Stimulated activated CD4-positive, alpha-beta T cell treated with anti-CD3 and anti-CD28 coated beads, Interleukin-1b, Interleukin-23, amount 100 ng/mL, for 24 hours (primary cell): ENCODE measurements at places on chromosomes 3 and 15.

- no peak for DNase-seq
Observed at GRCh38 chr3:128932516-128933212, 53.2 kb downstream of the ACAD9 start.

- no peak for DNase-seq
Observed at GRCh38 chr3:190173426-190173825, 52.7 kb upstream of the P3H2 start.

- DNase-seq, result no peak
Observed at GRCh38 chr3:172560026-172560425, 36.8 kb upstream of the TNFSF10 start.

GRCh38 chr3:138443091-138443490 is 8.7 kb downstream of the ESYT3 start:
- no peak for DNase-seq

DNA sequence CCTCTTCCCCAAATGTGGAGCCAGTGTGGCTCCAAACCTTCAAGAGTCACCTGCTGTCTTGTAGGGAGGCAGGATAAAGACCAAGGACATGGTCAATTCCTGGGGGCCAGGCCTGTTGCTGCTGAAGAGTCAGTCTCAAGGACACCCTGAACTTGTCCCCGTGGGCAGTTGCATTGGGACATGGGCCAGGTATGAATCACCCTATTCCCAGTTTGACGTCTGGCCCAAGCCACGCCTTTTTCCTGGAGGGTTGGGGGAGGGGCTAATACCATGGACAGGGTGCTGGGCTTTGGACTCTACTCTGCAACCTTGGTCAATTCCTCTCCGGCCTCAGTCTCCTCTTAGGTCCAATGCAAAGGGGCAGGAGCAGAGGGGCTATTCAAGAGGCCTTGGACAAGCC is 10.4 kb downstream of the ATP2B2 start:
- DNase-seq, result no peak

DNA sequence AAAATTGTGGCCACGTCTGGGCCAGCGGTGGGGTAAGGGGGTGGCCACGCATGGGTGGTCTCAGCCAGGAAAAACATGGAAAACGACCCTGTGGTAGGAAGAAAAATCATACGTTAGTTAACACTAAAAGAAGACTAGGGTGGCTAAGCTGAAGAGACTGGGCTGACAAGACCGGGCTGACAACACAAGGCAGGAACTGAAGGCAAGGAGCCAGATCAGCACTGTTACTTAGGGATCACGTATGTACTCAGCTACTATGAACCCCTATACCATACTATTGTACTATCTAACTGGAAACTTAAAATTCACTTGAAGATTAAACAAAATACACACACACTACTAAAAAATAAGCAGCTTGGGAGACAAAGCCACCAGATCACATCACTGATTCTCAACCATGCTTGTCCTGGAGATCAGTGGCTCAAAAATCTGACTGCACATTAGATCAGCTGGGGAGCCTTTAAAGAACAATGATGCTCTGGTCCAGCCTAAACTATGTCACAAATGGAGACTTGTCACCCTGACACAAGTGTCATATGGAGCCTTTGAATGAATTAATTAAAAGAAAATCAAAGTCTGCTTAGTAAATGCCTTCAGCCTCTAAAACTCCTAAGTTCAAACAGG is 442.2 kb downstream of the SHQ1 start:
- no peak for DNase-seq

GRCh38 chr15:66946578-66947164 is 118.7 kb upstream of the SMAD3 start:
- DNase-seq, result peak; percentile 53

DNA sequence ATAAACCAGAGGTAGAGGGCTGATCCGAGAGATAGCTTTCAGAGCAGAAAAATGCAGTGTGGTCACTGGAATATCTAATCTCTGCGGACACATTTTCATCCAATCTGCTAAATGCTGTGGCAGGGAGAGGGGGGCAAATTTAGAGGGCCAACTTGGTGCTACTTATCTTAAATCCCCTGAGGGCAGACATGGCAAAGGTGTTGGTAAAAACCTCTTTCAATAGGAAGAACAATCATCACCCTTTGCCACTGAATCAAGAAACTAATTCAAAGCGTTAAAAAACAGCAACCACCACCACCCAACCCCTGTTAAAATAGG is 152.9 kb downstream of the MECOM start:
- DNase-seq, result no peak

DNA sequence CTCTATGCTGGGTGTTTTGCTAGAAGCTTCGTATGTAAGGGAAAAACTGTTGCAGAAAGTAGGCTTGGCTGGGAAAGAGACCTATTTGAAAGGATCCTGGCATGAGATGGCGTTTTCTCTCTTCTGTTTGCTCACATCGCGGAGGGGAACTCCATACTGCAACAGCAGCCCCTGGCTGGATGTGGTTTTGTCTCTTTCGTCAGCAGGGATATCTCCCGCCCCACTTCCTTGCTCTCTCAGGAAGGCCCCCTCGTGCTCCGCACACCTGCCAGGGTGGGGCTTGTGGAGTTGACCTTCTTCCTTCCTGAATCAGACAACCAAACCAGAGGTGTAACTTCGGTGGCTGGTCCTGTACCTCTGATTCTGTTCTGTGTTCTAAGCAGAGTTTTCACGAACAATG is 26.4 kb upstream of the MYZAP start:
- DNase-seq, result no peak

DNA sequence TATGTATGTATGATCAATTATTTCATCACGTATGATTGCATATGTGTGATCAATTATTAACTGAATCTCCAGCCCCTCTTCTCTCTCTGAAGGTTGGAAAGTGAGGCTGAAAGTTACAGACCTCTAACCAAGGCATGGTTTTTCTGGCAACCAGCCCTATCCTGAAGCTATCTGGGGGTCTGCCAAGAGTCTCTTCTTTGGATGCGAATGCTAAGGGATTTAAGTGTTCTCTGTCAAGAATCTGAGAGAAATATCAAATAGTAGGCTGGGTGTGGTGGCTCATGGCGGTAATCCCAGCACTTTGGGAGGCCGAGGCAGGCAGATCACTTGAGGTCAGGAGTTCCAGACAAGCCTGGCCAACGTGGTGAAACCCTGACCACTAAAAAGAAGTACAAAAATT is 8.1 kb downstream of the NKTR start:
- DNase-seq, result no peak

GRCh38 chr15:101105059-101105891 is 146.6 kb downstream of the CHSY1 start:
- DNase-seq, result no peak

- DNase-seq, result no peak
Observed at GRCh38 chr3:184776916-184777315, 35.0 kb upstream of the VPS8 start.

GRCh38 chr15:57146506-57147201 is 228.2 kb downstream of the TCF12 start:
- DNase-seq, result no peak

DNA sequence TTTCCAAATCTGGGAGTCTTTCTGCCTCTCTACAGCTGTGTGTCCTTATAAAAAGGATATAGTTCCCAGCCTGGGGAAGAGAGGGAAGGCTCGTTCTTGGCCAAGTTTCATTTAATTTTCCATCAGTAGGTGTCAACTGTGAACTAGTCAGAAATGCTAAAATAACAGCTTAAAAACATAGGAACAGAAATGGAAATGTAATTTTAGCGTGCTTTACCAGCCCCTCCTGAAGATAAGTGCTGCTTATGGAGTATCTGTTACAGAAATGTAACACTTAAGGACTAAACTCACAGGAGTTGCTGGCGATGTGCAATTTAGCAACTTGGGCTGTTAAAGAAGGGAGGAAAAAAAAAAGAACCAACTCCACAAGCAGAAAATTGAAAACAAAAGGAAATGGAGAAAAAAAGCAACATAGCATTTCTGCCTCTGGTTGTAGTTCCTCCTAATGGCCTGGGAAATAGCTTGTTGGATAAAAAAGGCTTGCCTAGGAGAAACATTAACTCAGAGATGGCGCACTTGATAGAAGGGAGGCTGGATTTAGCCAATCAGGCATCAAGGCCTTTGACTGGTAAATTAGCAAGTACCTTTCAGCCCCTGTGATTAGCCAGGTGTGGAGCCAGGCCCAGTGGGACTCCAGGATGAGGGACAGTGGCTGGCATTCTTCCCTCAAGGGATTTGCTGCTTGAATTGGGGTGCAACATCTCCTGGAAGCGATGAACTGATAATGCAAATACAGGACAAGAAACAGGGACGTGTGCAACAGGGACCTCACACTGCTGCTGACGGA is 84.3 kb downstream of the RPLP1 start:
- DNase-seq, result no peak

DNA sequence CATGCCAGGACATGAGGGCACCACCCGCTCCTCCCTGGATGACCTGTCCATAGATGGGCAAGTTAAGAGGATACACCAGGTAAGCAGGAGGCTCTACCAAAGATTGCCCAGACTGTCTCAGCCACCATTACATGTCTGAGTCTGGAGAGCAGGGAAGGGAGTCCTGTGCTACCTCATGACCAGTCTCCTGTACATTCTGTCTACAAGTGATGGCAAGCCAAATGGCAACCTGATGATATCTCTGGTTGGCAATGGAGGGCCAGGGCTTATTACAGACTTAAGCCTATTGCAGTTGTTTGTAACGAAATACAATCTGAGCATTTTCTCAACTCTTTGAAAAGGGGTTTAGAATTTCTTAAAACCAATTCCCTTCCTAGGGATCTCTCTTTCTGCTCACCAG is 31.8 kb downstream of the ABHD6 start:
- DNase-seq, result no peak

- DNase-seq, result no peak
Observed at GRCh38 chr3:17852217-17852616, 109.8 kb upstream of the TBC1D5 start.

- no peak for DNase-seq
Observed at GRCh38 chr15:65835447-65835846, 33.8 kb upstream of the RAB11A start.

GRCh38 chr15:25175789-25176615 is 221.2 kb downstream of the SNRPN start:
- DNase-seq, result no peak

DNA sequence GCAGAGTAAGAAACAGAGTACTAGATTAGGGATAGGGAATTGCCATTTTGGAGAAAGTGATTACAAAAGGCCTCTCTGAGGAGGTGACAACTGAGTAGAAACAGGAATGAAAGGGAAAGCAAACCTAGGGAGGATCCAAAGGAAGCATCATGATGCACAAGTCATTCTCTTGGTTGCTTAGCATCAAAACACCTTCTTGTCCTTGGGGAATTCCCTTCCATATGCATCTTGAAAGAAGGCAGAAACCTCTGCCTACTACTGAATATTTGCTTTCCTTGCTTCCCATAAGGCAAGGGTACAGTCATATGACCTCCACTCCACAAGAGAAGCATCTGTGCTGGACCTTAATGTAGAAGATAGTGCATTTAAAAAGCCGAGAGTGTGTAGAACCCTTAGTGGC is 24.1 kb downstream of the GABPB1 start:
- DNase-seq, result no peak

- no peak for DNase-seq
Observed at GRCh38 chr15:66614951-66615760, 49.4 kb upstream of the LCTL start.

DNA sequence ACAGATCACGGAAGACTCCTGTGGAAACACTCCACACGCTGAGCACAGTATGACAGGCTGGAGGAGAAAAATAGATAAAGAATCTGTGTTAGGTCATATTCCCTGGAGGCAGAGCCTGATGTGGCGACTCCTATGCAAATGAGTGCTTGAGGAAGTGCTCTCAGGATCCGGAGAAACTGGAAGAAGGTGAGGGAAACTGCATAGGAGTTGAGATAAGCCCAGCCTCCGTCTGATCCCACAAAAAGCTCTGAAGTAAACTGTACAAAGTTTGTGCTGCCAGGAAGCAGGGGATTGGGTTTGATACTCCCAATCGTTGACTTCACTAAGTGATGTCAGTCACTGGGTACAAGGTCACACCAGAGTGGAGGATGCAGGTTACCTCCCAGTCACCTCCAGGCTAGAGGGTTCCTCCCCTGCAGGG is 33.4 kb downstream of the OSBPL10 start:
- no peak for DNase-seq

GRCh38 chr3:101117465-101117864 is 124.2 kb upstream of the ABI3BP start:
- no peak for DNase-seq

- DNase-seq, result no peak
Observed at GRCh38 chr15:92821491-92822116, 78.5 kb upstream of the CHD2 start.

GRCh38 chr15:84143753-84144314 is 91.7 kb upstream of the GOLGA6L4 start:
- no peak for DNase-seq

DNA sequence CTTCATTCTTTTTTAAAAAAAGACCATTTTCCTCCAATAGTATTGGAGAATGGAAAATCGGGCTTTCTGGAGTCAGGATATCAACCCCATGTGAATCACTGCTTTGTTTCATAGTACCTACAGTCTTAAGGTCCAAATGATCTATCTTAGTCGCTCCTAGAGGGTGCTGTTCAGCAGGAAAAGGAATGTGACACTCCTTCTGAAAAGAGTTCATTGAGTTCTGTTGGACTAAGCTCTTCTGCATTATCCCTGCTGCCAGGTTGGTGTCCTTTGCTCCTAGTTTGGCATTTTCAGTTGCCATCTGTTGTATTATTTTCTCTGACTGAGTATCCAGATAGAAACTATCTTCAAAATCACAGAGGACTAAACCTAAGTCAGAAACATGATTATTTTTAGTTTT is 57.2 kb downstream of the POLQ start:
- no peak for DNase-seq

DNA sequence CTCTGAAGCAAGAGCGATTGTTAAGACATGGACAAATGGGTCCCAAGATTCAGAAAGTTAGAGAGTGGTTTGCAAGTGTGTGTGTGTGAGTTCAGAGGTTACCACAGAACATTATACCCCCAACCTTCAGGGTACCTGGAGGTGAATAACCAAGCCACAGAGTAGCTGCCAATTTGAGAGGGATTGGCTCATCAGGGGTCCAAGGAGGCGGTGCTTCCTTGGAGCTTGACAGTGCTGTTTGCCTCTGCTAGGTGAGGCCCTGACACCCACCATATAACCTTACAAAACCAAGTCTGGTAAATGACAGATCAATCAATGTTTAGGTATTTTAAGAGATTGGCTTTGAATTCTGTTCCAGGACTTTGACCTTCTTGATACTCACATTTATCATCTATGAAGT is 35.7 kb downstream of the LRTM1 start:
- DNase-seq, result no peak
